Stomach (tissue), 19 donors: ENCODE measurements at places on chromosomes 2 and 18. TPM values are rescaled to one million over a fixed set of nuclear protein-coding genes. Genes with fewer than 3 reads are reported as not detected.

Gene RUFY4
- not detected for total RNA-seq

Gene C2orf92
- not detected for total RNA-seq

Gene LIPG
- 4.0 TPM for total RNA-seq

Gene DHRS9
- total RNA-seq = 19.3 TPM

GRCh38 chr2:197851451-197851850 is 47.1 kb downstream of the PLCL1 start:
- DNase-seq = no peak

DNA sequence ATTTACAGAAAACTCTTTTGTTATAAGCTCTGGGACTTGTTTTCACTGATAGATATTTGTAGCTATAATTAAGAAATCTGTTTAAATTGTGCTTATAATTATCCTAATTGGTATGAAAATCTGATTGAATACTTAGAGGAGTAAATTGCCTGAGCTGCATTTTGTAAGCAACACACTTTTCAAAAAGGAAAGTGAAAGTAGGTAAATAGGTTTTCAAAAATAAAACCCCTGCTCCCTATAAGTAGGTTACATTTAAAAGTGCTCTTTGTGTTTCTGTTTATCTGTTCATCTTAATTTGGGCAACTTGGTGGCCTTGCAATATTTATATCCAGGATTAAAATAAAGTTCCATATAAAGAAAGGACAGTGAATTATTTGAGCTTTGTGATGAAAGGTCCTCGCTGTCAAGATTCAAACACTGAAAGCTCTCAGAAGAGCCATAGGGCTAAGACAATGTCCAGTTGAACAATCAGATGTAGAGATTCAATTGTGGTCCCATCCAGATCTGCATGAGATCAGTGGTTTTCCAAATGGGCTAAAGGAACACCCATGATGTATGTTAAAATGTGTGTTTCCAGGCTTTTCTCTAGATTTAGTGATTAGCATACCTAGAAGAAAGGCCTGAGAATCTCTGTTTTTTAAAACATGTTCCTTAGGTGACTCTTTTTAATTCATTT is 371.6 kb downstream of the RPRM start:
- DNase-seq = no peak

DNA sequence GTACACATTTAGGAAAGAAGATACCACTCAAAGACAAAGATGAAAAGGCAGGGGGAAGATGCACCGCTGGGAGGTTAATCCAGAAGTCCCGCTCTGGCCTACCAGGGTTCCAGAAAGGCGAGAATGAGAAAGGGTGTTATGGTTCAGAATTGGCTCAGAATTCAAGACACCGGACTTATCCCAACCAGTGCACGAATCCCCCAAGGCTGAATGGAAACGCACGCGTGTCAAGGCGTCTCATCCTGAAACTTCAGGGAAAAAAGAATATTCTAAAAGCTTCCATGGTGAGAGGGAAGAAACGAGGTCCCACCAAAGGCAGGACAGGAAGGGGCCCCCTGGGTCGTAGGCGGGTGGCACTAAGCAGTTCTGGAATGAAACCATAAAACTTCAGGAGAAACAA is 71.9 kb downstream of the SLC66A2 start:
- no peak for DNase-seq

- peak; percentile 1 for DNase-seq
Measured at GRCh38 chr18:13616525-13617035, 109.8 kb downstream of the FAM210A start.
